ENCODE measurements at places on chromosomes 13 and 19. TPM values are rescaled to one million over a fixed set of nuclear protein-coding genes. Genes with fewer than 3 reads are reported as not detected.

PCDH8 gene
- not detected for total RNA-seq

CLIP3 gene
- total RNA-seq: 2.4 TPM

SPACA4 gene
- not detected for total RNA-seq

MTUS2 gene
- 0.14 TPM for total RNA-seq

DNA sequence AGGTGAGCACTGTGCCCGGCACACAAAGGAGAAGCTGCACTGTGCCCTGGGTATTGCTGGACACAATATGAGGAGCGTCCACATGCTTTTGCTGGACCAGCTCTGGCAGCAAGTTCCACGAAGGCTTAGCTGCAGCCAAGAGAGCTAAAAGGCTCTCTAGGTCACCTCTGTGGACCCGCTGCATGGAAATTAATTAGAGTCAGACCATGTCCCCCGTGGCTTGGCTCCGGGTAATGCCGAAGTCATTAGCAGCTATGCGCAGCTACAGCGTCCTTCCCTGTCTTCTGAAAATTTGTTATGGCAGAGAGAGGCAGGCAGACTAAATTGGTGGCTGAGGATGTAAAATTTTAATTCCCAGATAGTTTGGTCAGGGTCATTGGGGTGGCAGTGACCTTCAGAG is 271.5 kb downstream of the SLC7A1 start:
- no peak overlapping the region for H3K27ac ChIP-seq
- no peak for DNase-seq
- H3K4me1 ChIP-seq: no peaks in the 10 kb centered on the region
- no peak overlapping the region for H3K4me3 ChIP-seq

GRCh38 chr19:8473648-8474476 is 28.6 kb downstream of the PRAM1 start:
- DNase-seq: no peak
- H3K4me1 ChIP-seq: peaks cover 20% of the 10 kb centered on the region
- H3K27ac ChIP-seq: no peak overlapping the region
- peaks cover 81% of the 10 kb centered on the region for H3K36me3 ChIP-seq
- no peaks in the 10 kb centered on the region for H3K27me3 ChIP-seq

GRCh38 chr13:76656500-76656899 is 229.7 kb downstream of the KCTD12 start:
- no peaks in the 10 kb centered on the region for H3K4me1 ChIP-seq
- H3K27me3 ChIP-seq: no peaks in the 10 kb centered on the region
- no peak overlapping the region for H3K27ac ChIP-seq
- no peak overlapping the region for H3K4me3 ChIP-seq
- no peak for DNase-seq

- H3K36me3 ChIP-seq: peaks cover 39% of the 10 kb centered on the region
- H3K4me3 ChIP-seq: no peak overlapping the region
- no peak for DNase-seq
- no peaks in the 10 kb centered on the region for H3K27me3 ChIP-seq
- H3K27ac ChIP-seq: no peak overlapping the region
These were observed 6.2 kb downstream of the MRPL4 start for GRCh38 chr19:10258080-10258710.

TFPT gene
- 19.0 TPM for total RNA-seq

OLFM2 gene
- 10.1 TPM for total RNA-seq

- no peaks in the 10 kb centered on the region for H3K4me1 ChIP-seq
- DNase-seq: no peak
- H3K27me3 ChIP-seq: no peaks in the 10 kb centered on the region
- no peaks in the 10 kb centered on the region for H3K36me3 ChIP-seq
- no peak overlapping the region for H3K27ac ChIP-seq
- H3K4me3 ChIP-seq: no peak overlapping the region
These were observed 26.9 kb upstream of the TUBGCP3 start for GRCh38 chr13:112614835-112615234.

GRCh38 chr13:98144027-98144741 is 1.3 kb downstream of the FARP1 start:
- H3K27me3 ChIP-seq: peaks cover 11% of the 10 kb centered on the region
- H3K27ac ChIP-seq: no peak overlapping the region
- no peaks in the 10 kb centered on the region for H3K4me1 ChIP-seq
- no peak for DNase-seq

- H3K36me3 ChIP-seq: no peaks in the 10 kb centered on the region
- no peak overlapping the region for H3K4me3 ChIP-seq
- no peak overlapping the region for H3K27ac ChIP-seq
- peaks cover 2% of the 10 kb centered on the region for H3K27me3 ChIP-seq
- peaks cover 12% of the 10 kb centered on the region for H3K4me1 ChIP-seq
These were observed 243.5 kb downstream of the TSHZ3 start for GRCh38 chr19:31105761-31106160.

TNFSF11 gene
- 0.38 TPM for total RNA-seq

DNA sequence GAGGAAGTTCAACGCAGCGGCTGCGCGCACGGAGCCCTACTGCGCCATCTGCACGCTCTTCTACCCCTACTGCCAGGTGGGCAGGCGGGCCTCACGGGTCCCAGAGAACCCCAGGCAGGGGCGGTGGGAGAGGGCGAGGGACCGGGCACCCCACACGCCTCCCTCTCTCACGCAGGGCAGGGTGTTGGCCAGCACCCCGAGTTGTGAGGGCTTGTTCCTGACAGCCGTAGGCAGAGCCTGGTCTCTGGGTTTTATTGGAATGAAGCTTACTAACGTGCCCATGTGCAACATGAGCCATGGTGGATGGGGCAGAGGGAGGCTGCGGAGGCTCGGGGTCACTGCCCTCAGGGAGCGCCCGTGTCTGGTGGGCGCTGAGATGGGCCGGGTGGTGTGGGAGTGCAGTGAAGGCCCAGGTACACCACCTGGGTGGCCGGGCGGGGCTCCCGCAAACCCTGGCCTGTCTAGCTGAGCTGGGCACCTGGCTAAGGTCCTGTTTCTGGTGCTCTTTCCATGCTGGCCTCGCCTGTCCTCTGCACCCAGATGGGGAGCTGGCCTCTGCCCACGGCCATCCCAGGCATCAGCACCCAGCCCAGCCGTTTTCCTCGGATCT is 165.2 kb downstream of the KDM4B start:
- DNase-seq: no peak
- no peak overlapping the region for H3K4me3 ChIP-seq
- no peaks in the 10 kb centered on the region for H3K27me3 ChIP-seq

DNA sequence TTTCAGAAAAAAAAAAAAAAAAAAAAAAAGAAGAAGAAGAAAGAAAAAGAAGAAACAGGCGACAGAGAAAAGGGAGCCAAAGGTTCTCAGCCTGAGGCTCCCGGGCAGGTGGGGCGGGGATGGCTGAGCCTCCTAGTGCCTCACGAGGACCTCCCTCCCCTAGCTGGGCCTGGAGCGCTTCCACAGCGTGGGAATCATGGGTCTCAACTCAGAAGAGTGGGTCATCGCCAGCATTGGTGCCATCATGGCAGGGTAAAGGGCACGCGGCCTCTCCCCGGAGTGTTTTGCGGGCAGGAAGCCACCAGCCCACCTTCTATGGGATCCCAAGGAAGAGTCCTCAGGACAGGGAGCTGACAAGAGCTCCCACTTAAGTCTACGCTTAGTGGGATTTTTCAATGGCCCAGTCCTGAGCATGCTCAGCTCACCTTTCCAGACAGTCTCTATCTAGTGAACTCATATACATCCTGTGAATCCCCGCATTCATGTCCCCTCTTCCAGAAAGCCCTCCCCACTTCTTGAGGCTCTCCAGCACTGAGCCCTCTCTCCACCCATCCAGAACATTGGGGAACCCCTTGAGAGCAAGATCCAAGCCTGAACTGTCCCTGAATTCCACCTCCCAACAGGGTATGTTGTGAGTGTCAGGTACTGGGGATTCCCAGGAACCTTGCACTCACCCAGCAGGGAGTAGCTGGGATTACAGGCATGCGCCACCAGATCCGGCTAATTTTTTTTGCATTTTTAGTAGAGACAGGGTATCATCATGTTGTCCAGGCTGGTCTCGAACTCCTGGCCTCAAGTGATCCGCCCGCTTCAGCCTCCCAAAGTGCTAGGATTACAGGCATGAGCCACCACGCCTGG is 69.6 kb downstream of the ACSBG2 start:
- H3K27ac ChIP-seq: no peak overlapping the region
- no peak for DNase-seq
- no peak overlapping the region for H3K4me3 ChIP-seq
- peaks cover 2% of the 10 kb centered on the region for H3K27me3 ChIP-seq

- peaks cover 15% of the 10 kb centered on the region for H3K36me3 ChIP-seq
- H3K27me3 ChIP-seq: no peaks in the 10 kb centered on the region
- H3K4me3 ChIP-seq: no peak overlapping the region
- no peak overlapping the region for H3K27ac ChIP-seq
These were observed 11.7 kb downstream of the MBD3 start for GRCh38 chr19:1580957-1581356.

DNA sequence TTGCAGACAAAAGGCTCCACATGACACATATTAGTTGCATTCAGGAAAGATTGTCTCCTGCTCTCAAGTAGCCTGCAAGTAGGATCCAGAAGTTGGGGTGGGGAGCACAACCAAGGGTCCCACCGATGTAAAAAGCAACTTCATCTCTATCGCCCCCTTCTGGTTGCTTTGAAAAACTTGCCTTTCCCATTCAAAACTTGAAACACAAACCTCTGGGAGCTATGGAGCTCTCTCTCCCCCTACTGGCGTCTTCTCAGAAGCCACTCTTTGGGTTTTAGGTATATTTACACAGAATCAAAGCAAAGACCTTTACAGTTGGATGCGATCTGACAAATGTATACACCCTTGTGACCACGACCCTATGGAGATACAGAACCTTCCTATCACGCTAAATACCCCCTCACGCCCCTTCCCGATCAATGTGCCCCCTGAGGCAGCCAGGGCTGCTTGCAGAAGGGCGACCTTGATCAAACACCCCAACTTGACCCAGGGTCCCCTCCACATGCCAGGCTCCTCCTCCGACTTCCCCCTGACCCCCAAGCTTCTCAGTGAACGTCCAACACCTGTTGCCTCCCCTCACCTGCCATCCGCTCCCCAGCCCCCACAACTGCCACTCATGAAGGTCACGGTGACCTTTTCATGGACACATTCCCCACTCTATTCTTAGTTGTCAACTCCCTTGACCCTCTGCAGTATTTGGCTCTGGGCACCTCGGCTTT is 10.1 kb downstream of the NOSIP start:
- no peak overlapping the region for H3K4me3 ChIP-seq
- peak; percentile 85 for DNase-seq
- peaks cover 64% of the 10 kb centered on the region for H3K4me1 ChIP-seq
- H3K36me3 ChIP-seq: peaks cover 3% of the 10 kb centered on the region

DNA sequence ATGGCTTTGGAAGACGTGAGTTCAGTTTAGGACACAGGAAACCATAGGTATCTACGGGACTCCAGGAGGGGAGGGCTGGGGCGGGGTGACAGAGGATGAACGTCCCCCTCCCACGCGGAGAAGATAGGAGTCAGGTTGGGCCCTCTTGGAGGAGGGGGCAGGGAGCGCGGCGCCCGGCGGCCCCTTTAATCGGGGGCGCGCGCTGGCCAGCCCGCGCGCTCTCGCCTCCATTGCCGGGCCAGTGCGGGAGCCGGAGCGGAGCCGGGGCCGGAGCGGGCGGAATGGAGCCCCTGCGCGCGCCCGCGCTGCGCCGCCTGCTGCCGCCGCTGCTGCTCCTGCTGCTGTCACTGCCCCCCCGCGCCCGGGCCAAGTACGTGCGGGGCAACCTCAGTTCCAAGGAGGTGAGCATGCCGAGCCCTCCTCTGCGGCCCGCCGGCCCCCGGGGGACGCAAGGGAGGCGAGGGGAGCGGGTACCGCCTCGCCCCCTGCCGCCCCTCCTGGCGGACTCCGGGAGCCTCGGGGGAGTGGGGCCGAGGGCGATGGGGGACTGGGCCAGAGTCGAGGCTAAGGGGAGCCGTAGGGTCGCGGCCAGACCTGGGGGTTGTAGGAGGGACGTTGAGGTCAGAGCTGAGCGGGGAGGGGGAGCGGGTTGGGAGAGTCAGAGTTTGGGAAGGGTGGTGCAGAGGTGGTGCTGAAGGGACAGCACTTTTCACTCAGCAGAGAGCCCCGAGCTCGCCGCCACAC is at the start of gene TMEM145:
TMEM145 (plus strand) TSS at position 214 of the 744 bp plus-strand sequence; CDS start at position 282, 68 bp downstream.
- DNase-seq: no peak
- H3K27ac ChIP-seq: no peak within 1 kb of the TSS
- H3K27me3 ChIP-seq: peaks cover 26% of the 10 kb centered on the region
- H3K4me3 ChIP-seq: no peak within 1 kb of the TSS

MUC16 gene
- not detected for total RNA-seq

DNA sequence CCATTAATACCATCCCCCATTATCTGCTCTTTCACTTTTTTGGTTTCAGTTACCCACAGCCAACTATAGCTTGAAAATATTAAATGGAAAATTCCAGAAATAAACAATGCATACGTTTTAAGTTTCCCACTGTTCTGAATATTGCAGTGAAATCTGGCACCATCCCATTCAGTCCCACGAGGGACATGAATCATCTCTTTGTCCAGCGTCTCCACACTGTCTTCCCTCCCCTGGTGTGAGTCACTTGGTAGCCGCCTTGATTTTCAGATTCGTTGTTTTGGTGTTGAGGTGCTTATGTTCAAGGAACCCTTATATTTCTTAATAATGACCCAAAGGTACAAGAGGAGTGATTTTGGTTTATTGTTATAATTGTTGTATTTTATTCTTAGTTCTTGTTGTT is 246.1 kb downstream of the DCT start:
- no peak for DNase-seq
- H3K36me3 ChIP-seq: no peaks in the 10 kb centered on the region
- no peak overlapping the region for H3K27ac ChIP-seq
- no peak overlapping the region for H3K4me3 ChIP-seq

ANKRD10 gene
- total RNA-seq: 127 TPM

B3GNT3 gene
- not detected for total RNA-seq

- DNase-seq: peak; percentile 95
- H3K4me1 ChIP-seq: peaks cover 19% of the 10 kb centered on the region
- H3K27ac ChIP-seq: peak within 1 kb of the TSS; percentile 69
- H3K4me3 ChIP-seq: peak within 1 kb of the TSS; percentile 76
- H3K36me3 ChIP-seq: no peaks in the 10 kb centered on the region
These were observed at the start of gene ZNF493 for GRCh38 chr19:21396893-21397572. ZNF493 (plus strand) TSS chr19:21397133; CDS start chr19:21397238, 105 bp downstream.

CGB1 gene
- not detected for total RNA-seq

ZNF565 gene
- 10.9 TPM for total RNA-seq

GRCh38 chr19:5966215-5966614 is 11.7 kb downstream of the RANBP3 start:
- no peaks in the 10 kb centered on the region for H3K27me3 ChIP-seq
- H3K4me3 ChIP-seq: no peak overlapping the region
- peak overlapping the region; percentile 12 for H3K27ac ChIP-seq
- H3K36me3 ChIP-seq: no peaks in the 10 kb centered on the region
- peaks cover 95% of the 10 kb centered on the region for H3K4me1 ChIP-seq

DNA sequence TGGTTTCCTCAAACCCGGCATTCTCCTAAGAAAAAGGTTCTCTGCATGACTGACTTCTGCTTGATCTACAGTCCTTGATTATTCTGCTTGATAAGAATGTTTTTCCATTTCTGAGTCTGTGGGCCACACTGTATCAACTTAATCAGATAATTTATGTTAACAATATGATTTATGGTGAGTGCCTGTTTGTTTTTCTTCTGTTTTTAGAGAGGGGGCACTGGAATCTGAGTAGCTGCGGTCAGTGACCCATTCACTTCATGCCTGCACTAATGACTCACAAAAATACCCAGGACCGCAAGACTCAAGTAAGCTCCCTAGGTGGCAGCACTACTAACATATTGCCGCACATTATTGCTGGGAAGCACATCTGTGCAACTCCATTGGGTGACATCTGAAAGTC is 542.3 kb upstream of the ATXN8OS start:
- H3K27ac ChIP-seq: no peak overlapping the region
- H3K36me3 ChIP-seq: no peaks in the 10 kb centered on the region
- H3K4me3 ChIP-seq: no peak overlapping the region
- H3K4me1 ChIP-seq: no peaks in the 10 kb centered on the region
- no peaks in the 10 kb centered on the region for H3K27me3 ChIP-seq

CEACAM7 gene
- total RNA-seq: not detected
